Activated CD8-positive, alpha-beta T cell treated with anti-CD3 and anti-CD28 coated beads for 36 hours (primary cell): ENCODE measurements at places on chromosomes 6 and 20. TPM values are rescaled to one million over a fixed set of nuclear protein-coding genes. Genes with fewer than 3 reads are reported as not detected.

GRCh38 chr6:3228771-3229565 lies 1.5 kb upstream of the TUBB2B start:
- DNase-seq = peak; percentile 56
- peak overlapping the region; percentile 63 for H3K4me3 ChIP-seq
- H3K4me1 ChIP-seq = peaks cover 42% of the 10 kb centered on the region

- no peaks in the 10 kb centered on the region for H3K27me3 ChIP-seq
- no peaks in the 10 kb centered on the region for H3K4me1 ChIP-seq
- no peak overlapping the region for H3K4me3 ChIP-seq
- no peaks in the 10 kb centered on the region for H3K36me3 ChIP-seq
- no peak overlapping the region for H3K27ac ChIP-seq
- DNase-seq = no peak
Observed at GRCh38 chr6:40098774-40099173, 164.5 kb upstream of the MOCS1 start.

- H3K27ac ChIP-seq = no peak overlapping the region
- no peak overlapping the region for H3K4me3 ChIP-seq
- no peak for DNase-seq
- H3K4me1 ChIP-seq = no peaks in the 10 kb centered on the region
Observed at GRCh38 chr6:8187209-8187608, 84.9 kb upstream of the EEF1E1 start.

DNA sequence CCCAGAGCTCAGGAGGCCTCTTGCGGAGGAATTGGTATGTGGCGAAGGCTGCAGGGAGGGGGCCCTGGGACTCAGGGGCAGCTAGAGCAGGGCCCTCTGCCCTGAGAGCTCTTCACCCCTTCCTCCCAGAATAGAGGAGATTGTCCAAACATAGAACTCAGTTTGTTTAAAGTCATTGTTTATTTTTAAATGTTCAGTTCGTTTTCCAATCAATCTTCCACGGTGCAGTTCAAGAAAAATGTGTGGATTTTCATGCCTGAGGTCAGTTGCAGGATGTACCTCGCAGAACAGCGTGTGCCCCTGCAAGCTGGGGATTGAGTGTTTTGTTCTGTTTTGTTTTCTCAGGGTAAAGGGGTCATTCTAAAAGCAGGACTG lies 37.2 kb downstream of the MGME1 start:
- no peak for DNase-seq
- H3K4me1 ChIP-seq = no peaks in the 10 kb centered on the region
- H3K27ac ChIP-seq = no peak overlapping the region
- no peak overlapping the region for H3K4me3 ChIP-seq
- H3K27me3 ChIP-seq = no peaks in the 10 kb centered on the region

DCDC2 gene
- not detected for total RNA-seq

ASIP gene
- total RNA-seq = not detected
